Breast epithelium (tissue), 4 donors: ENCODE measurements at places on chromosomes 2 and 18.

DNA sequence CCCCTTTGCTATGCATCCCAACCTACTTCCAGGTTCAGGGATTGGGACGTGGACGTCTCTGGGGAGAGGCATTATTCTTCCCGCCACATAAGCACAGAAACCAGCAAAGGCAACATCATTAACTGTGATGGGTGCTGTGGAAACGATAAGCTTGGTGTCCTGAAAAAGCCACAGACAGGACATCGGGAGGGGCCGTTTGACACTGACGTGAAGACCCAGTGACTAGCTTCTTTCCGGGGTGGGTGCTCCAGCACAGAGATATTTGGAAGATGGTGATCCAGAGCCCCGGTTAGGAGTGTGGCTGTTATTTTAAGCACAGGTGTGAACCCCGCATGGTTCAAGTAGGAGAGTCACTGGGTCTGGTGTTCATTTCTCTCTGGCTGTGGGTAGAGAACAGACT lies 163.8 kb upstream of the HDAC4 start:
- no peak overlapping the region for H3K4me3 ChIP-seq
- no peak for DNase-seq
- H3K27ac ChIP-seq, result no peak overlapping the region
- peaks cover 15% of the 10 kb centered on the region for H3K27me3 ChIP-seq

DNA sequence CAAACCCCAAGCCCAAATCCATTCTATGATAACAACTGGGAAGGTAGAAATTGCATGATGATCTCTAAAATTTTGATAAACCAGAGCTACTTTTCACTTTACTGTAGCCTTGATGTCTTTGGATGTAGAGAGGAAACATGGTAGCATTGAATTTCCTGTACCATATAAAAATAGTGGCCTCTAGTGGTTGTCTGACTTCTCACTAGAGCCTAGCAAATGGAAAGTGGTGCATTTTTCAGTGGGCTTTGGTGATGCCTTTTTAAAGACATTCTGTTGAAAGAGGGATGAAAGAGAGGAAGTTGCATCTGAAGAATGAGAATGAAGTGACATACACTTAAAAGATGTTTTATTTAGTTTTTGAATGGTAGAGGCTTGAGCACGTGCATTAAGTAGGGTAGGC lies 662.2 kb downstream of the XIRP2 start:
- H3K27me3 ChIP-seq, result no peaks in the 10 kb centered on the region
- H3K27ac ChIP-seq, result no peak overlapping the region
- H3K4me1 ChIP-seq, result no peaks in the 10 kb centered on the region
- no peak overlapping the region for H3K4me3 ChIP-seq

DNA sequence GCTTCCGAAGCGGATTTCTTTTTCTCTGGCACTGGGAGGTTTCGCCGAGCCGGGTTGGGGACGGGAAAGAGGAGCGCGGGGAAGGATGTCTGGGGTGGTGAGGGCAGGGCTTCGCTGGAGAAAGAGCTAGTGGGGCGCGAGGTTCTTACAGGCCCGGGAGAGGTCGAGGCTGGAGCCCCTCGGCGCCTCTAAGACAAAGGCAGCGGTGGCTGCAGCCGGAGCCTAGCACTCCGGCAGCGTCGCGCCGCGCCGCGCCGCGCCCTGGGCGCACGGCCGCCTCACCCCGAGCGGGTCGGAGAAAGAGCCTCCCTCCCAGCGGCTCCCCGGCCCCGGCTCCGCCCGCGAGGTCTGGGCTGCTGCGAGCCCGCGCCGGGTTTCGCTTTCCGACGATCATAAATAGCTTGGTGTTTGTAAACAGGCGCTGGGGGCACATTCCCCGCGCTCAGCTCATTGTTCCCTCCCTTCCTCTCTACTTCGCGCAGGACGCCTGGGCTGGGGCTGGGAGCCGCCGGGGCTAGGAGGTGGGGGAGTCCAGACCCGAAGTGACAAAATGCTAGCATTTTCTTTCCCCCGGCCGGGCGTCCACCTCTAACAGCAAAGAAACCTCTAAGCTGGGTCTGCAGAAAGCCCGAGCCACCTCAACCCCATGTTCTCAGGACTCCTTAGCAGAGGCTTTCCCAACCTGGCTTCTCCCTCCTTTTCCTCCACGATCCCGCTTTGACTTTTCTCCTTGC lies 813 bp upstream of the MEIS1 start:
- no peak for DNase-seq
- H3K4me1 ChIP-seq, result no peaks in the 10 kb centered on the region
- H3K4me3 ChIP-seq, result peak overlapping the region; percentile 77
- no peaks in the 10 kb centered on the region for H3K27me3 ChIP-seq
- no peaks in the 10 kb centered on the region for H3K36me3 ChIP-seq
- peak overlapping the region; percentile 83 for H3K27ac ChIP-seq

DNA sequence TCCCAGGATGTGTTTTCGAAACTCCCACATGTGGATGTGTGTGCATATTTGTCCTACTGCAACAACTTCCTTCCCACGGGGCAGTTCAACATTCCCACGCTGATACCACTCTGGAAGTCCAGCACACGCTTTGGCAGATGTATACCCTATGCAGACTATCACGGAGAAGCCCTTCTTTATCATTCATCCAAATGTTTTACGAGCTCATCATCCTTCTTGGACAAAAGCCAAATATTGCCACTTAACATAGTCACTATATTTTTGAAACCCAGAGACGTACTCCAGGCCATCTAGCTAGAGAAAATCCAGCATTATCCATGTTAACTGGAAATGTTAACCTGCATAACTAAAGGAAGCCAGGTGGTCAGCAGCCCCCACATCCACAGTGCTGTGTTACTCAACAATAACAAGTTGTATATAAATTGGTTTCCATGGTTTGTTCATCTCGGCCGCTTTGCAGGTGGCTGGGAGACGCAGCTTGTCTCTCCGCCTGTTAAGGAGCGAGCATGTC lies 131.5 kb downstream of the ZNF532 start:
- H3K27ac ChIP-seq, result peak overlapping the region; percentile 83
- H3K4me3 ChIP-seq, result no peak overlapping the region
- H3K27me3 ChIP-seq, result no peaks in the 10 kb centered on the region
- DNase-seq, result no peak

DNA sequence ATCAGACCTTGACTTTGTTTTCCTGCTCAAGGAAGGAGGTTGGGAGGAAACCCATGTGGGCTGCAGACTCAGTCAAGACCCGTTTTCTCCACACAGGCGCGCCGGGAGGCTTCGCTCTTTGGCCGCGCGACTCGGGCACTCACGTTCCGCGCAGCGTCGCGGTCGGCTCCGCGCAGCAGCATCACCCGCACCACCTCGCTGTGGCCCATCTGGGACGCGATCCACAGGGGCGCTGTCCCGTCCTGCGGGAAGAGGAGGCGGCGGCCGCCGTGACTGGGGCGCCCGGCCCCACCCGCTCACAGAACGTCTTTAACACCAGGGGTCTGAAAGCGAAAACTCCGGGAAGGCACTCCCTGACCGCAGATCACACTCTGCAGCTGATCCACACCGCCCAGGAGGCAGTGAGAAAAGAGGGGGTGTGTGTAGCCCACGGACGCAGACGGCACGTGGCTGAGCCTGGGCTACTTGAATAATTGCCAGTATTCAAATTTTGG lies 33.1 kb upstream of the NPC1 start:
- H3K27me3 ChIP-seq, result no peaks in the 10 kb centered on the region
- DNase-seq, result no peak
- H3K27ac ChIP-seq, result peak overlapping the region; percentile 83
- H3K36me3 ChIP-seq, result no peaks in the 10 kb centered on the region

GRCh38 chr2:58866040-58866439 lies 624.9 kb upstream of the FANCL start:
- no peaks in the 10 kb centered on the region for H3K36me3 ChIP-seq
- no peaks in the 10 kb centered on the region for H3K4me1 ChIP-seq
- no peaks in the 10 kb centered on the region for H3K27me3 ChIP-seq

DNA sequence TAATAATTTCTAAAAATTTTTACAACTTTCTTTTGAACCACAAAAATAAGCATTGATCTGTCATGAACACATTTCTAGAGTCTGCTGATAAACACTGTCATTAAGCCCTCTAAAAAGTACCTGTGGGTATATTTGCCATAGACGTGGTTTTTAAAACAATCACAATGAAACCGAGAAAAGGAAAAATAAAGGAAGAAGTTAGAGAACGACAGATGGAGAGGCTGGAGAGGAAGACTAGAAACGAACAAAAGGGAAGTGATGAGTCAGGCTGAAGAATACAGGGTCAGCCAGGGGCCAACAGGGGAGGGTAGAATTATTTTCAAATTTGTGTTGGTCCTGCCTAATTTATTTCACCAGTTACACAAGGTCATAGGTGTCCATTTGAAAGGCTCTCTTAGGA lies 62.0 kb downstream of the MYL12B start:
- no peaks in the 10 kb centered on the region for H3K27me3 ChIP-seq
- H3K4me1 ChIP-seq, result no peaks in the 10 kb centered on the region
- H3K4me3 ChIP-seq, result no peak overlapping the region
- DNase-seq, result no peak
- H3K27ac ChIP-seq, result no peak overlapping the region

GRCh38 chr2:48113767-48114166 lies 207.5 kb upstream of the FBXO11 start:
- DNase-seq, result no peak
- H3K36me3 ChIP-seq, result no peaks in the 10 kb centered on the region
- peaks cover 3% of the 10 kb centered on the region for H3K4me1 ChIP-seq
- no peak overlapping the region for H3K4me3 ChIP-seq
- no peak overlapping the region for H3K27ac ChIP-seq
- H3K27me3 ChIP-seq, result no peaks in the 10 kb centered on the region

GRCh38 chr2:206616151-206616550 lies 26.1 kb upstream of the FAM237A start:
- DNase-seq, result no peak
- no peaks in the 10 kb centered on the region for H3K4me1 ChIP-seq
- no peak overlapping the region for H3K4me3 ChIP-seq

- peak; percentile 54 for DNase-seq
- H3K4me3 ChIP-seq, result peak overlapping the region; percentile 98
- H3K4me1 ChIP-seq, result peaks cover 5% of the 10 kb centered on the region
- H3K27me3 ChIP-seq, result no peaks in the 10 kb centered on the region
Observed at GRCh38 chr18:3248658-3249359, 1.2 kb downstream of the MYL12A start.

GRCh38 chr2:82275599-82275998 lies 1971.0 kb upstream of the LRRTM1 start:
- H3K4me1 ChIP-seq, result no peaks in the 10 kb centered on the region
- DNase-seq, result no peak
- H3K4me3 ChIP-seq, result no peak overlapping the region
- H3K27me3 ChIP-seq, result no peaks in the 10 kb centered on the region
- H3K27ac ChIP-seq, result no peak overlapping the region
- H3K36me3 ChIP-seq, result no peaks in the 10 kb centered on the region

- no peaks in the 10 kb centered on the region for H3K4me1 ChIP-seq
- no peak overlapping the region for H3K27ac ChIP-seq
- no peaks in the 10 kb centered on the region for H3K36me3 ChIP-seq
- no peak for DNase-seq
- no peak overlapping the region for H3K4me3 ChIP-seq
Observed at GRCh38 chr2:214543386-214543955, 132.6 kb downstream of the VWC2L start.

DNA sequence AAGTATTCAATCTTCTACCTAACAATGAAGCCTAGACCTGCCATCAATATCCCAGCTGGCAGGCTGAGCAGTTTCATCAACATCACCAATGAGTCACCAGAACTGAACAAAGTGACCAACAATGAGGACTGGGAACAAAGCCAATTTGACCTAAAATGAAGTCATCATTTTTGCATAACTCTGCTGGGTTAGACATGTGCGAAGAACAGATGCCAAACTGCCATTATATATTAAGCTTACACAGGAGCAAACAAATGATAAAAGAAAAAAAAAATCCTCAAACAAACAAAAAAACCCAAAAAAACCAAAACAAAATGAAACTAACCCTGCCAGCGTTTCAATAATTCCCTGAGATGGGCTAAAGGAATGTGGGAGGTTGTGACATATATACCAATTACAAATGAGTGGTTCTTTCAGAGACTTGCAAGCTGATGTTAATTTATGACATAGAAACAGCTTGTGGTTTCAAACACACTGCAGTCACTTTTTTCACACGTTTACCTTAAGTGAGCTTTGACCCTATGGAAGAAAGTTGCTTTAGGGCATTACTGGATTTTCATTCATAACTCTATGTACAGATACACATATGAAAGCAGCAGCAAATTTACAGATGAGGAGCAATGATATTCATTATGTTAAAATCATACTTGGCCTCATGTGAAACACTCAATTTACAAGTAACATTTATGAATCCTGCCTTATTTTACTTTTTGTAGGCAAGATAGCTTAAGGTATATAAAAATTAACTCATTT lies 56.9 kb upstream of the CCDC141 start:
- H3K36me3 ChIP-seq, result peaks cover 5% of the 10 kb centered on the region
- H3K27me3 ChIP-seq, result no peaks in the 10 kb centered on the region
- H3K4me3 ChIP-seq, result no peak overlapping the region

GRCh38 chr18:75316826-75317225 lies 106.2 kb downstream of the TSHZ1 start:
- no peak overlapping the region for H3K27ac ChIP-seq
- H3K36me3 ChIP-seq, result no peaks in the 10 kb centered on the region
- H3K4me3 ChIP-seq, result no peak overlapping the region
- no peaks in the 10 kb centered on the region for H3K4me1 ChIP-seq
- no peaks in the 10 kb centered on the region for H3K27me3 ChIP-seq

DNA sequence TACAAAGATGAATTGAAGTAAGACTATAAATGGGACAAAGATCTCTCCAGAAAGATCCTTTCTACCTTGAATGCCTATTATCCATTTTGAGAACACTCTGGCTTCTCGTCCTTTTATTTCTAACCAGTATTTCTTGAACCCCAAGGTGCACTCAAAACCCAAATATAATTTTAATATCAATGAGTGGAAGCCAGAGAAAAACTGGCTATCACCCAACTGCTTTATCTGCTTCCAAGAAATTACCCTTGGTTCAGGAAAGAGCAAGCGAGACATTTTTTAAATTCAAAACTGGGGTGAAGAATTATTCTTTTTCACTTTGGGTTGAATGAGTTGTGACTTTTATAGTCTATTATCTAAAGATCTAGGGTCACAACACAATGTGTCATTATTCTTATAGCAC lies 221.3 kb downstream of the PTH2R start:
- no peaks in the 10 kb centered on the region for H3K36me3 ChIP-seq
- H3K27me3 ChIP-seq, result no peaks in the 10 kb centered on the region
- H3K4me1 ChIP-seq, result no peaks in the 10 kb centered on the region
- H3K27ac ChIP-seq, result no peak overlapping the region

- no peaks in the 10 kb centered on the region for H3K36me3 ChIP-seq
- no peak for DNase-seq
- H3K4me3 ChIP-seq, result no peak overlapping the region
- no peaks in the 10 kb centered on the region for H3K4me1 ChIP-seq
Observed at GRCh38 chr18:44198612-44199284, 481.9 kb upstream of the SETBP1 start.

GRCh38 chr2:15890936-15891905 lies 49.1 kb upstream of the MYCN start:
- H3K27me3 ChIP-seq, result no peaks in the 10 kb centered on the region
- DNase-seq, result peak; percentile 34
- no peak overlapping the region for H3K27ac ChIP-seq
- H3K4me1 ChIP-seq, result no peaks in the 10 kb centered on the region
- no peak overlapping the region for H3K4me3 ChIP-seq
- H3K36me3 ChIP-seq, result no peaks in the 10 kb centered on the region

- H3K27ac ChIP-seq, result no peak overlapping the region
- H3K4me3 ChIP-seq, result peak overlapping the region; percentile 30
- H3K36me3 ChIP-seq, result no peaks in the 10 kb centered on the region
- H3K27me3 ChIP-seq, result no peaks in the 10 kb centered on the region
- no peaks in the 10 kb centered on the region for H3K4me1 ChIP-seq
- DNase-seq, result no peak
Observed at GRCh38 chr2:5725794-5726463, 33.7 kb downstream of the SOX11 start.
